ENCODE measurements at places on chromosomes 2 and 18.

DNA sequence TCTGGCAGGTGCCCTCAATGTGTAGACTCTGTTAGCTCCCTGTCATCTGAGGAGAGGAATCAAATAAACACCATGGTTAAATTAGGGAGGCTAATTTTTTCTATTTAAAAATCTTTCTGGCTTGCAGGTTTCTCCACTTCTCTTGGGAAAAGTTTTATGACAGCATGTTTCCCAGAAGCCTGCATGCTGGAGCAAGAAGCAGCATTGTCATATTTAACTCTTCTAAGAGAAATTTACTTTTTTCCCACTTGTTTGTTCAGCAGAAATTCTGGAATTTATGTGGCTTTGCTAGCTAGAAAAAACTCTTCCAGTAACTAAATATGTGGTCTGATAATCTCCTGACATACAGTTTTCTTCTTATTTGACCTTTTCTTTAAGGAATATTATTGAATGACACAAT lies 230.5 kb downstream of the PARD3B start:
- DNase-seq, result no peak

DNA sequence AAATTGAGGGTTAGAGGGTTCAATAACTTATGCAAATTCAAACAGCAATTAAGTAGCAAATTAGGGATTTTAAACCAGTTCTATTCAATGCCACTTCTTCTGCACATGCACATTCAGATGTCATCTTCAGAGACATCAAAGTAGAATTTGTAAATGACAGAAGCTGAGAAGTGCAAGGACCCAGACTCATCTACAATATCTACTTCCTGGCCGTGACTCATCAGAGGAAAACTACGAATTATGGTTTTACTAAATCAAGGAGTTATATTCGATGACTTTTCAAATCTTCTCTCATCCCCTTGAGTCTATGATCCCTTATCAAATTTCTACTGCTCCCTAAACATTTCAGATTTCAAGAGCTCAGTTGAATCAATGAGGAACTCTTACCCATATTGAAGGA lies 20.0 kb upstream of the STAT4 start:
- no peak for DNase-seq

DNA sequence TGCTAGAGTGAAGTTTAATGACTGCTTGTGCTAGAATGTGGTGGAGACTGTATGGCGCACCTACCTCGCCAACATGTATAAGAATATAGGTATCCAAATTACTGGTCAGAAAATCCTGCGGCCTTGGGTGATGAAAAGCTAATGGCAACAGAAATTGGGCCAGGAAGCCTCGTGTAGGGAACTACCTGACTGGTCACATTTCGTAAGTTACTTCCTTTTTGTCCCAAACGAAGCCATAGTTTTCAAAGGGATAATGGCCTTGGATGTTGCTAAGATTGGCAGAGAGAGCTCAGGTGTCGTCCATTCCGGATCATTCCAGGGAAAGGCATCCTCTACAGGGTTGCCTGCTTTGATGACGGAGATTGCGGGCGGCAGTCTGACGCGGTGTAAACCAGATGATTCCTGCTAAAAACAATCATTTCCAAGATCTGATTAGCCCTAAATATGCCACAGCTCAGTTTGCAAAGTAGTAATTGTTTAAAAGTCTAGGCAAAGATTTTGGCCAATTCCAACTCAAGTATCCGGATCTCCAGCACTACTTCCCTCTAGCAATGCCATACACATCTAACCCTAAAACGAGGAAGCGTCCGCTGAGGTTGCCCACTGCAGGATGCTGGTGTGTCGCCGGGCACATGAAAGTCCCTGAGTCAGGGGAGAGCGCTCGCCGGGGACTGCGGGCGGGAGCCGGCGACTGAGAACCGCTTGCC lies 708 bp upstream of the MALT1 start:
- DNase-seq, result no peak

- no peak for DNase-seq
Measured at GRCh38 chr2:46303822-46304221, 6.6 kb downstream of the EPAS1 start.

GRCh38 chr2:9681427-9681817 lies 50.6 kb upstream of the YWHAQ start:
- no peak for DNase-seq

DNA sequence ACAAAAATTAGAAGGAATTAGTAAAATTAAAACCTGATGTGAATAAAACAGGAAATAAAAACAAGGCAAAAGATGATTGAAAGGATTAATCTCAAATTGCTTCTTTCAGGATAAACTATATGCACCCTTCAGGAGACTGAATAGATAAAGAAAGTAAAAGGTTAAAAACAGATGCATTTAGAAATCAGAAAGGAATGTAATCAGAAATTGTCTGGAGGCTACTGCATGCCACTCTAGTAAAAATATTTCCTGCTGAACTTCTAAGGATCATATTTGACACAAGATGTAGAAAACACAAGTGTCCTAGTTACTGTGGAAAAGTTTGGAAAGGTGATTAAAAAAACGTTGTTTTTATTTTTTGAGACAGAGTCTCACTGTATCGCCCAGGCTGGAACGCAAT lies 16.2 kb downstream of the CHCHD5 start:
- no peak for DNase-seq

- DNase-seq, result peak; percentile 82
Measured at GRCh38 chr2:230798769-230799399, 65.9 kb upstream of the ITM2C start.

Data from NAMALWA (cell line).